Heart left ventricle (tissue), 16 donors: ENCODE measurements at places on chromosomes 12 and 14. TPM values are rescaled to one million over a fixed set of nuclear protein-coding genes. Genes with fewer than 3 reads are reported as not detected.

The SNRPF gene
- total RNA-seq = 11.0 TPM

The KRT74 gene
- not detected for total RNA-seq

The SLCO1A2 gene
- total RNA-seq = not detected

The SDR9C7 gene
- total RNA-seq = not detected

The TPPP2 gene
- 1.2 TPM for total RNA-seq

- no peak for DNase-seq
These were observed 32.8 kb downstream of the GOLGA3 start for GRCh38 chr12:132795847-132796246.

- DNase-seq = no peak
These were observed 121.9 kb downstream of the CAND1 start for GRCh38 chr12:67391034-67391433.

DNA sequence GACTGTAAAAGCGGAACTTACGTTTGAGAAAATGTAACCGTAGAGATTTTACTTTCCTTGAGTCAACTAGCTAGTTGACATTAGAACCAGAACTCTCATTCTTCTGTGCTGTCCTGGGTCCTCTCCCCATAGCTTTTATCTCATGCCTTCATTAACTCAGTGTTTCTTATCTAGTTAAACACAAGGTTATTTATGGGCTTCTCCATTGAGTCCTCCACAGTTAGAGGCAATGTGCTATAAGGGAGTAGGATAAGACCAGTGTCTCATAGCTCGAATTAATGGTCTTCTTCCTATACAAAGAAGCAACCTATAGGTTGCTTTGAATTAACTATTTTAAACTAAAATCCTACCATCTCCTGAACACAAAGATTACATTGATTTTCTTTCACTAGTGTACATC is 129.8 kb downstream of the ACSS3 start:
- DNase-seq = no peak

DNA sequence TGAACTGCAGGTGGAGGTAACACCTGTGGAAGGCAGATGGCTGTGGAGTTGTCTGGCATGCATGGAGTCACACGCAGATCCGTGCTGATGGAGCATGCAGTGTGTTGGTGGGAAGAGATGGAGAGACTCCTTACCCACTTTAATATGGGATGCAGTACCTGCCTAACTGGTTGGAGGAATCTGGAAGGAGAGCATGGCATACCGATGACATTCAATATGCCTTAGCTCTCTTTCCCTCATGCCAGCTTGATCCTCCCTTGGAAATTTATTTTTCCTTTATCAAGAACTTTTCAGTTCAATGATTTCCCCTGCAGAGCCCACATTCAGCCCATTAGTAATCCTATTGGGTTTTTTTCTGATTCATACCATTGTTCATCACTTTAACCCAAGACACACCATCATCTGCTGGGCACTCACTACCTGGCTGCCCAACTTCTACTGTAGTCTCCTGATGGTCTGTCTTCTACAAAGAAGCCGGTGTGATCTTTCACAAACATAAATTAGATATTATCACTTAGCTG is 25.9 kb upstream of the NR2C1 start:
- no peak for DNase-seq

- DNase-seq = no peak
These were observed 35.3 kb downstream of the ZC3H14 start for GRCh38 chr14:88598097-88598675.

DNA sequence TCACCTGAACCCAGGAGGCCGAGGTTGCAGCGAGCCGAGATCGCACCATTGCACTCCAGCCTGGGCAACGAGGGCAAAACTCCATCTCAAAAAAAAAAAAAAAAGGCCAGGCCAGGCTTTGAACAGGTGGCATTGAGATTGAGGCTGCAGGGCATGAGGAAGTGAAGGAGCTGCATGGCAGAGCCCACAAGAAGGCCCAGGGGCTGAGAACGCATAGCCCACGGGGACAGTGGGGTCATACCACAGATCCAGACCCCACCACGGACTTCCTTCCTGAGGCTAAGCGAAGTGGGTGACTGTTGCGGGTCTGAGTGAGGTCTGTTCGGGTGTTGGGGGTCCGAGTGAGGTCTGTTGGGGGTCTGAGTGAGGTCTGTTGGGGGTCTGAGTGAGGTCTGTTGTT is 7.8 kb downstream of the JAG2 start:
- DNase-seq = no peak

DNA sequence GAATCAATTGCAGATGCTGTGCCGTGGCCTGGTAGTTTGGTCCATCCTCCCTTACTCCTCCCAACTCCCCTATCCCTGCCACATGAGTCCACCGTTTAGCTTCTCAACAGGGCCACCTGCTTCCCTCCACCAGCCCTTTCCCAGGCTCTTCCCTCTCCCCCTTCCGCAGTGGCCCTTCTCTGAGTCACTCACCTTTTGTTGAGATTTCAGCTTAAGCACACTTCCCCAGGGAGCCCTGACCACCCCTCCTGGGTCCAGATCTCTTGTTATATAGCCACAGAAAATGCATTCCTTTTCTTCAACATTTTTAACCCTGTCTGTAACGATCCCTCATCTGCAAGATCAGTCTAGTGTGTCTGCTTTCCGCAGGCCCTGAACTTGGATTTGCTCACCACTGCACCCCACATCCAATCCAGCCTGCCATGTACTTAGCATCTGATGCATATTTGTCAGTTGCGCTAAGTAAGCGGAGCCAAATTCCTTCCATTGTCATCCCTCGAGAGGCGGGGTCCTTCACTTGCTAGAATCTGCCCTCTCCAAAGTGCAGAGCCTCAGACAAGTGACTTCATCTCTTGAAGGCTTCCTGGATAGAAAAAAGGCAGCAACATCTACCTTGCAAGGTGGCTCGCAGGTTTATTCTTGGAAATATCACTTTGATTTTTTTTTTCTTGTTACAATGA is 41.1 kb downstream of the TMEM63C start:
- no peak for DNase-seq

DNA sequence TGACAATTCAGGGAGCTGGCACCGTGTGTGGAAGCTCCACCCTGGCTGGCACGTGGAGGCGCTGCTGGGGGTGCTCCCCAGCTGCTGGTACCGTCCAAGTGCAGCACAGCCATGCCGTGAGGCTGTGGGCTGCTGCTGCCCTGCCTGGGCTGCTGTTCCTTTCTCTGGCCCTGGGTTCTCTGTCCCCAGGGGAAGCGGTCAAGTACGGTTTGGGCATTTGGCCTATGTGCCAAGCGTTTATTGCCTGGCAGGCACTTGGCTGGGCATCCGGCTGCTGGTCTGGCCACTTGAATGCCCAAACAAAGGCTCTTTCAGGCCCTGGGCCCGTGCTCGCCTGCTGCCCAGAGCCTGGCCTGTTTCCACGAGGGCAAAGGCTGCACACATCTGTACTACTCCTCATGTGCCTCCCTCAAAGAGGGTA is 39.6 kb downstream of the RHOF start:
- peak; percentile 87 for DNase-seq
